ENCODE measurements at places on chromosomes 5 and 9. TPM values are rescaled to one million over a fixed set of nuclear protein-coding genes. Genes with fewer than 3 reads are reported as not detected.

The PDE6A gene
- total RNA-seq = not detected

The ANKRD18B gene
- 0.22 TPM for total RNA-seq

The PDLIM4 gene
- 24.6 TPM for total RNA-seq

The TXNDC8 gene
- total RNA-seq = not detected

The WDR31 gene
- total RNA-seq = 0.20 TPM

The LOX gene
- total RNA-seq = 29.6 TPM

The FABP6 gene
- total RNA-seq = not detected

The TMEM141 gene
- 66.7 TPM for total RNA-seq

The PKD2L2 gene
- total RNA-seq = not detected

The PGM5 gene
- total RNA-seq = 27.5 TPM

The HTR1A gene
- not detected for total RNA-seq

The SLC36A3 gene
- total RNA-seq = not detected

The ZNF883 gene
- total RNA-seq = 0.22 TPM

The NR5A1 gene
- not detected for total RNA-seq

The KCNN2 gene
- 1.5 TPM for total RNA-seq

Data from lung microvascular endothelial cell (primary cell).